ENCODE measurements at places on chromosomes 3 and 15. TPM values are rescaled to one million over a fixed set of nuclear protein-coding genes. Genes with fewer than 3 reads are reported as not detected.

ARPP21 gene
- total RNA-seq: under 0.01 TPM

STAB1 gene
- 0.22 TPM for total RNA-seq

HRH1 gene
- 0.87 TPM for total RNA-seq

NR2E3 gene
- total RNA-seq: 1.6 TPM

TMEM212 gene
- not detected for total RNA-seq

FMN1 gene
- total RNA-seq: 2.7 TPM

CFAP20DC gene
- 2.0 TPM for total RNA-seq

ZDHHC3 gene
- total RNA-seq: 202 TPM

SIDT1 gene
- total RNA-seq: not detected

C3orf20 gene
- total RNA-seq: 0.11 TPM

C3orf85 gene
- total RNA-seq: not detected

SCG3 gene
- not detected for total RNA-seq

ANKRD34C gene
- under 0.01 TPM for total RNA-seq

EIF5A2 gene
- 2.4 TPM for total RNA-seq

MYL3 gene
- total RNA-seq: 0.65 TPM

C3orf22 gene
- total RNA-seq: not detected

SLC6A11 gene
- not detected for total RNA-seq
